ENCODE measurements at places on chromosomes 6 and 20.

DNA sequence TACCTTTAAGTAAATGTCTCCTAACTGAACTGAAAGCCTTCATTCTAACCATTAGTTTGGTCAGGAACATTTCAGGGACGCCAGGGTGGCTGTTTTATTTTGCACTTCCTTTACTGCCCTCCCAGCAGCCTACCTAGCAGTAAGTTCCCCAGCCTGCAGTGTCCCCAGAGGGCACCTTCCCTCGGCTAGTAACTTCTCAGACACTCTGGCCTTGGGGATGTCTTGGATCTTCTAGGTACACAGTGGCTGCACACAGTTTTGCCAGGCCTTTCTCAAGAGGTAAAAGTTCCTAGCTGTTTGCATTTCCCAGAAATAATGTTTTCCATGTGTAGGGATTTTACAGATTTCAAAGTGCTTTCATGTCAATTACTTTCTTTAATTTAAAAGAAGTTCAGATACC is 378 bp upstream of the LAMA2 start:
- no peak for DNase-seq

- no peak for DNase-seq
These were observed 36.2 kb downstream of the SF3B5 start for GRCh38 chr6:144059139-144059538.

DNA sequence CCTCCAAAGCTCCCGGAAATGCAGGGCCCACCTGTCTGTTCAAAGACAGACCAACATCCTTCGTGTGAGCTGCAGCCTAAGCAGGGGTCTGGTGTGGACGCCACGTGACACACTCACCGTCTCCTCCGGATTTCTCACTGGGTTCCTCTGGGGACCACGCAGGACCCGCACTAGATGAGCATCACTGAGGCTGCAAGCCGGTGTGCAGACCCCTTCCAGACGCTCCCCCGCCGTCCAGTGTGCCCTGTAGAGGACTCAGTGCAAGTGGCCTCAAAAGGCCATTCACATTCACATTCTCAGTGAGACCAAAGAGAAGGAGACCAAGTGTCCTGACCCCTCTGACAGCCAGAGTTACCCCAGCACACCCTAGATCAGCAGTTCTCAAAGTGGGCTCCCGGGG is 91.2 kb upstream of the QKI start:
- DNase-seq = no peak

- DNase-seq = no peak
These were observed 30.0 kb upstream of the FBXL4 start for GRCh38 chr6:98977671-98978292.

DNA sequence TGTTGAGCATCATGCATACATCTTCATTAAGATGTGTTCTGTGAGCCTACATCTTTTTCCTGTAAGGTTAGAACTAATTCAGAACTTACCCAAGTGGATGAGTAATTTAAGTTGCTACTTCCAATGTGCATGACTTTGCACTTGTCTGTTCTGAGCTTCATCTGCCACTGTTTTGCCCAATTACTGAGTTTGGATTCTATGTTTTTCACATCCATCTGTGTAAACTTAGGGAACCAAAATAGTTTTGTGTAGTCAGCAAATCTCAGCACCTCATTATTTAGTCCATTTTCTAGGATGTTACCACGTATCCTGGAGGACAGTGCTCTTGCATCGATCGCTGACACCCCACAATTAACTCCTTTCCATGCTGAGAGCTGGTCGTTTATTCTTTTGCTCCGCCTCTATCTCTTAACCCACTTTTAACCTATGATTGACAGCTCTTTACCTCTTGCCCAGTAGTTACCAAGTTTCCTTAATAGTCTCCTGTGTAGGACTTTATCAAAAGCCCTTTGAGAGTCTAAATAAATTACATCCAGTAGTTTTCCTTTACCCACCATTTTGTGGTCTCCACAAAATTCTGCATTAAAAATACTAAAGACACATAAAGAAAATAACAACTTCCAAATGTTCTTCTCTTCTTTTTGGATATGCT is 44.2 kb upstream of the CITED2 start:
- no peak for DNase-seq

GRCh38 chr6:53391170-53391569 is 42.4 kb upstream of the ELOVL5 start:
- no peak for DNase-seq

GRCh38 chr6:18467741-18468502 is 80.8 kb downstream of the RNF144B start:
- DNase-seq = no peak
